ENCODE measurements at places on chromosomes 7 and 10.

- DNase-seq = no peak
Measured at GRCh38 chr10:28530751-28531150, 2.2 kb upstream of the WAC start.

DNA sequence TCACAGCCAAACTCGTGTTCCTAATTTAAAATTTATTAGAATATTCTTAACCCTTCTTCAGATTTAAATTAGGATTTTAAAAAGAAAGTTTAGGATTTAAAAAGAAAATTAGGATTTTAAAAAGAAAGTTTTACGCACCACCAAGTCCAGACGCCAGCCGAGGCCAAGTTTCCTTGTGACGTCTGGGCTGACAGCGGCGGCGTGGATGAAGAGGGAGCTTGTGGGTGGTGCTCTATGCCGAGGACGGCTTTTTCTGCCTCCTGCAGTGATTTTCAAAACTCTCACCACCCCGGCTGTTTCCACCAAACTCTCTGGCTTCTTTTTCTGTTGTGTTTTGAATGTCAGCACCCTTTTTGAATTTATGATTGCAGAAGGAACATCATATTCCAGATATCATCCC is 252.9 kb downstream of the DNAJB6 start:
- DNase-seq = no peak

GRCh38 chr7:10122551-10123100 is 851.0 kb upstream of the PHF14 start:
- DNase-seq = peak; percentile 39

DNA sequence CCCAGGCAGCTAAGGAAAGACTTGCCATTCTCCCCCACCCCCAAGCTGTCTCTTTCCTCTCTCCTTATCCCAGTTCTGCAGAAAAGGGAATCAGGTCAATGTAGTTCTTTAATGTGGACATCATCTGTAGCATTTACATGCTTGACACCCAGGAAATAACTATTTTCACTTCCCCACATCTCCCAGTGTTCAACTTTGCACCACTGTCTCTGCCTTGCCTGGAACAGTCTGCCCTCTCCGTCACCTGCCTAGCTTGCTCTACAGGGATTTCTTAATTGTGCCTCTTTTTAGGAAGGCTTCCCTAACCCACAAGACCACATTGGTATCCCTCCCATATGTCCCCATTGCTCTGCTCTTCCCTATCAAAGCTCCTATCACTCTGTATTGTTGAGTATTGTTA is 45.9 kb upstream of the TOMM7 start:
- DNase-seq = no peak

GRCh38 chr10:80498833-80499741 is 38.6 kb upstream of the SH2D4B start:
- DNase-seq = peak; percentile 7

GRCh38 chr7:156021471-156021870 is 209.2 kb upstream of the SHH start:
- DNase-seq = no peak

GRCh38 chr10:84214612-84215235 is 10.6 kb downstream of the LRIT2 start:
- DNase-seq = peak; percentile 14

GRCh38 chr7:94332571-94332970 is 62.1 kb upstream of the COL1A2 start:
- DNase-seq = no peak

DNA sequence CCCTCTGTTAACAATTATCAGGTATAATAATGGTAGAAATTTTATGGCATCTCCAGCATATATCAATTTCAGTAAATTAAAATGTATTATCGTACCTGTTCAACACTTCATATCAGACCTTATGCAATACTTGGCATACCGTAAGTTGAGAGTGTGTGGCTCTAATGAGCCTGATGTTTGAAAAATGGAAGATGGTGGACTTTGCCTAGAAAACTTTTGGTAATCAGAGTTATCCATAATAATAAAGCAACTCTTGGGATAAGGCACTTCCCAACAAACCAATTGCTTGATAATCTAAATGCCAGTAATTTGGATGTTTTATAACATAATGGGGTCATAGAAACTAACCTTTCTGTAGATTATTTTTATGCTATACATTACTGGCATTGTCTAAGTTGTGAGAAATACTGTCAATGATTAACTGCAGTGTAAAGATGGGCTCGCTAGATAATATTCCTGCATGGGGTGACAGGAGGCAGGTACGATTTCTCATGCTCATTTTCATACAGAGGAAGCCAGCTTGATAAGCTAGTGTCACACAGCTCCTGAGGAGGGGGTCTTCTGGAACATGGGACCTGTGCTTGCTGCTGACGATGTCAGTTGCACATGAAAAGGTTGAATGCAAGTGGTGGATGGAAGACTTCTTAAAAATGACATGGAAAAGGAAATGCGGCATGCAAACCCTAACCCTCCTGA is 27.8 kb upstream of the DMBT1 start:
- no peak for DNase-seq

DNA sequence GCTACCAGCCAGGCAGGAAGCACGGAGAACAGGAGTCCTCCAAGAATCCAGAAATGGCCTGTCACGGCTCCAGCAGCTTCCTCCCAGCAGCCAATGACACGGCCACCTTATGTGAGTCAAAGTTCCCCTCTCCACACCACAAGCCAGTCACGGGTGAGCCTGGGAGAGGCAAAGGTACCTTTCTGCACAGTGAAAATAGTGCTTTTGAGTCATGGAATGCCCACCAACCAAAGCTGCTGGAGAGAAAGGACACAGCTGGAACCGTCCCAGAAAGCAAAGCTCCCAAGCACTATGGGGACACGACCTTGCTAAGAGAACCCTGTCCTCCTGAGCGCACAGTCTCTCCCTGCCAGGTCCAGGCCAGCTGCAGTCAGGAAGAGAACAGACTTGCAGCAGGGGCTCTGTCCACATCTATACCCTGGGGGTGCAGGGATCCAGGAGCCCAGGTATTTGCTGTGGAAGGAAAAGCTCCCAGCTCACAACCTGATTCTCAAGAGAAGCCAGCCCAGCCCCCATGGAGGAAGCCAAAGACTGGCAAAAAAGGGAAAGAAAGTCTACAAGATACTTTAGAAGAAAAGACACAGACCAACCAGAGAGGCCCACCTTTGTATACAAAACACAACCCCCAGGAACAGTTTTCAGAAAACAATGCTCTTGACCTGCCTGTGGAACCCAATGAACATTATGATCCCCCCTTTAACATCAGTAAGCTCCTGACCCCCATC is 24.4 kb downstream of the C10orf71 start:
- no peak for DNase-seq

DNA sequence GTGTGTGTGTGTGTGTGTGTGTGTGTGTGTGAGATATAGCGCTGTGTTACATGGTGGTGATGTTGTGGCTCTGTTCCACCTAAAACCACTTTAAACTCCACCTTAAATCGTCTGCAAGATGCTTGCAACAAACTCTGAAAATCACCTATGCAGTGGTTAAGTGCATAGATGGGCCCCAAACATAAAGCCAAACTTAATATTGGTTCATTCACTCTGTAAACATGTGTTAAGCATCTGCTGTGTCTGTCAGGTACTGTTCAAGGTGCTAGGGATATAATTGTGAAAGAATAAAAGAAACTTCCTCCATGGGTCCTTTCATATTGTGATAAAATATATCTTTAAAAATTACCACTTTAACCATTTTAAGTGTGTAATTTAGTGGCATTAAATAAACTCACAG is 645.4 kb upstream of the SORCS1 start:
- no peak for DNase-seq

DNA sequence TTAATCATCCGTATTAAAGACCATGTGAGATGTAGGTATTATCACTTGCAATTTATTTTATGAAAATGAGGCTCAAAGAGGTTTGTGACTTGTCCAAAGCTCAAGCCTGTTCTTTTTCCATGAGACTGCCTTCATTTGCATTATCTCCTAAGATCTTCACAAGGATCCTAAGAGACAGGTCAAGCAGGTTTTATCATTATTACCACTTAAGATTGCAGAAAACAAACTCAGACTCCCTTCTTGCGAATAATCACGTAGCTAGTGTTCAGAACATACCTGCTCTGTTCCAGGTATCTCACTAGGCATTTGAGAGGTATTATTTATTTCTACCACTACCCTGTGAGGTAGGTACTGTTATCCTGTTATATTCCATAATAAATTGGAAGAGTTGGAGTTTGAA is 64.8 kb downstream of the ZNRF2 start:
- no peak for DNase-seq

GRCh38 chr10:79349766-79350406 is 2.6 kb downstream of the PPIF start:
- DNase-seq = no peak
